HTR-8/SVneo (cell line): ENCODE measurements at places on chromosomes 1 and 21.

DNA sequence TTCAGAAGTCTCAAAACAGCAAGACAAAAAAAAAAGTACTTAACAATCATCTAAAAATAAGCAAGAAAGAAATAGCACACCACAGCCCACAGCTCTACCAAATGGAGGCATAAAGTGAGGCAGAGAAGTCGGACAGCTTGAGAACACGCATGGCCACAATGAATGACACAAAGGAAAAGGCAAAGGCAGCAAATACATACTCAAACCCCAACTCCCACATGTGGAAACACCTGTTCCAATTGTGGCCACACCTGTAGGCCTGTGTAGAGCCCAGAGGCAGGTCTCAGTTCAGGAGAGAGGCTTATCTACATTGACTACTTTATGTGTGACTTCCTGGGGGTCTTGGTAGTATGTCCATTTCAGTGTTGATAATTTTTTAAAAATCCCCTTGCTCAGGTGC lies 543.5 kb downstream of the LMO4 start:
- DNase-seq: no peak

- no peak for DNase-seq
These were observed 6.0 kb downstream of the STMN1 start for GRCh38 chr1:25900219-25900618.

- DNase-seq: no peak
These were observed 72.2 kb downstream of the PHTF1 start for GRCh38 chr1:113686891-113687618.

DNA sequence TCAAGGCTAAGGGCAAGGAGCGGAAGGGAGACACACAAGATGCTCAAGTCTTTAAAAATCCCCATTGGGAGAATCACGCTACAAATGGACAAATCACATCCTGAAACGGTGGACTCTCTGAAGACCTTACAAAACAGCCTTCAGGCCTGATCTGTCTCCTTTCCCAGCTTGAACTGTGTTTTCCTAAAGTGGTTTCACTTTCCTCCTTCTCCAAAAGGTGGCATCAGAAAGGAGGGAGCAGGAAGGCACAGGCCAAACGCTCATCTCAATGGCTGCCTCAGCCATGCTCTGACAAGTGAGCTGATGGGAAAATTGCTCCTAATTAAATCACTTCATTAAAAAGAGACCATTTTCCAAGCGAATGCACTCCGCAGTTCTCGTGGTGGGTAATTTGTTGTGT lies 47.7 kb downstream of the UTP25 start:
- peak; percentile 51 for DNase-seq

DNA sequence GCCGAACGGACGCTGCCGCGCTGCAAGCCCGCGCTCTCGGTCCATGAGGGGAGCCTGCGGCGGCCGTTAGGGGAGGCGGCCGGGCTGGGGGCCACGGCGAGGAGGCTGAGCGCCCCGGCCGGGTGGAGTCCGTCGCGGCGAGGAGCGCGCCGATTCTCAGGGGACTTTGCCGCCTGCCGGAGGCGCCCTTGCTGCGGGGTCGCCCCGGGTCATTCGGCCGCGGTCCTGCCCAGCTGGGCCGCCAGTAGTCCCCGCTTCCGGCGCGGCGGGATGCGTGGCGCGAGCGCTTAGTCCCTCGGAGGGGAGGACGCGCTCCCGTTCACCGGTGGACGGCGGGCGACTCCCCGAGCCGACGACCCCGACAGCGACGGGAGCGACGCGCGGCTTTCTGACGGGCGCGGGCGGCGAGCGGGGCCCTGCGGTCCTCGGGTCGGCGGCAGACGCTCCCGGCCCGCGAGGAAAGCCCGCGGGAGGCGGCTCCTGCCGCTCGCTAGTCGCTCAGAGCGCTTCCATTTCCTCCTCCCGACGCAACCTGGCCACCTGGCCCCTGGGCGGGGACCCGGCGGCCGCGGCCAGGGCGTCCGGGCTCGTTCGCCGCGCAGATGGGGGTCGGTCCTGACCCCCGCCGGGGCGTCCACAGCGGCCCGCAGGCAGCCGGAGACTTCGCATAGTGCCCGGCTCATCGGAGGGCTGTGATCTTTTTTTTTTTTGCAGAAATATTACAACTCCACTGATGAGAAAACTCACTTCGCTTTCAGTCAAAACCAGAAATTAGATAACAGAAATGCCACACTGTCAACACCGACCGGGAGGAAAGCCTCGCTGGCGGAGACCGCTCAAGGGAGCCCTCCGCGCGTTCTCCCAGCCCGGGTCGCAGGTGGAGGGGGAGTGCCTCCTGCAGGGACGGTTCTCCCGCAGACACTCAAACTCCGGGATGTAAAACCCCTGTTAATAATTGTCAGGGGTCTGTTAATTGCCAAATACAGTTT lies 641 bp upstream of the ZBTB21 start:
- DNase-seq: peak; percentile 21

- no peak for DNase-seq
These were observed 4.2 kb upstream of the PFKL start for GRCh38 chr21:44295646-44296045.

GRCh38 chr21:16752475-16752857 lies 760.4 kb upstream of the CXADR start:
- DNase-seq: no peak

DNA sequence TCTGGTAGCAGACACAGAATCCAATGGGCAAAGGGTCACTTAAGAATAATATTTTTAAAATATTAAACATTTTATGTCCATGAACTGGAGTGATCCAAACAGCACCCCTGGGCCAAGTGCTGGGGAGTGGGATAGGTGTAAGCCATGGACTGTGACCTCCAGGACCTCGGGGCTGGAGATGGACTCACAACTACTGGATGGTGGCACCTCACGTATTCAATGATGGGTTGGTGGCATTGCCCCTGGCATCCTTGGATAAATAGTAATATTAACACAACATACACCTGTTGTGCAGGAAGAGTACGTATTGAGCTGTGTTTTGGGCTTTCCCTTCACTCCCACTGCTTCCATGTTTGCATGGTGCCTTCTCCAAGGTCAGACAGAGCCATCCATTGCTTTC lies 39.3 kb upstream of the TENT5C start:
- no peak for DNase-seq

DNA sequence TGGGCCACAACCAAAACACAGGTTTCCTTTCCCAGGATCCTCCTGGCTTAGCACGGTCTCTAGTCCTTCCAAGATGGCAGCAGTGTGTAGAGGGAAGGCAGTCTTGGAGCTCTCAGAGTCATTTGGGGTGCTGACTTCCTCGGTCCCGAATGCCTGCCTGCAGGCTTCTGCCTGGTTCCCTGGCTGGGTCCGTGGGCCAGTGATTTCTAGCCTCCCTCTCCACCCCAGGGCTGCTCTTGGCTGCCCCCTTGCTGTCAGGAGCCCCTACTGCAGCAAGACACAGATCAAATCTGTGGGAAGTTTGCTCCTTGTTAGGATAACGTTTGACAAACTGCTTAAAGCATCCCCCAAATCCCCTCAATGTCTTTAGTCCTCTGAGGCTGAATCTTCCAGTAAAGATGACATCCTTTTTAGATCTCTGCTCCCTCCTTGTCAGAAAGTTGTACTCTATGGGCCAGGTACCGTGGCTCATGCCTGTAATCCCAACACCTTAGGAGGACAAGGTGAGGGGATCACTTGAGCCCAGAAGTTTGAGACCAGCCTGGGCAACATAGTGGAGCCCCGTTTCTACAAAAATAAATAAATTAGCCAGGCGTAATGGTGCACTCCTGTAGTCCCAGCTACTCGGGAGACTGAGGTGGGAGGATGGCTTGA lies 272.5 kb downstream of the RRAGC start:
- peak; percentile 40 for DNase-seq

DNA sequence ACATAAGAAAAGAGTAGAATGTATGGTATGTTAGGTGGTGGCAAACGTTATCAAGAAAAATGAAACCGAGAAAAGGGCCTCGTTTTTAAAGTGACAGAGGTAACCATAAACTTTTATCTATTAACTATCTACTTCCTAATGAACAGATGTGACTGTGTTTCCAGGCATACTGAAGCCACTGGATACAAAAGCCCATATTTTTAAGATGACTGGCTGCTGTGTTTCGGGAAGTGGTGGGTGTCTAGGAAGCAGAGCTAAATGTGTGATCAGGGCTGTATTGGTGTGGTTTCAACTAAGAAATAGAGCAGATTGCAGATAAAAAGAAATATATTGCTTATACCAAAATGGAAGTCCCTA lies 71.8 kb downstream of the CHRM3 start:
- no peak for DNase-seq

GRCh38 chr21:29654855-29655254 lies 284.9 kb downstream of the GRIK1 start:
- DNase-seq: no peak

GRCh38 chr1:214792527-214793186 lies 189.7 kb downstream of the CENPF start:
- DNase-seq: no peak

DNA sequence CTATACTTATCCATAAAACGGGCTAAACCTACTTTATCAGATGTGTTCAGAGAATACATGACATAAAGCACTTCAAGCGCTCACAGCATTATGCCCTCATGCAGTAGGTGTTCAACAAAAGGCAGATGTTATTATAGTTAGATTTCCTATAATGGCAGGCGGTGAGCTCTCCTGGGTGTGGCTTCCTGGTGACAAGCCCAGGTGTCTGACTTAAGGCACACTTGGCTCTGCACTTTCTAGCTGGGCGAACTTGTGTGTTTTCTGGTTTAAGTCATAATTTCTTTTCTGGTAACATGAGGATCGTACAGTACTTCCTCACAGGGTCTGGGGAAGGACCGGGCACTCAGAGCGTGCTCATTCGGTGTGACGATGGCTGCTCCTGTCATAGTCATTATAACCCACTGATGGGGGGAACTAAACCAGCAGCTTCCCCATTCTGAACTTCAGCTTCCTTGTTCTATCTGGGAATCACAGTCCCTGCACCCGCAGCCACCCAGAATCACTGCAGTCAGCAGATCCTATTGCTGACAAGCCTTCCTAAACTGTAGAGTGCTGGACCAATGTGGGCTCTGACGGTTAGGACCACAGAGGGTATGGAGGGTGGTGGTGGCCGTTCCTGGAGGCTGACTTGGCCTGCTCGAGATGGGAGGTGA lies 52.8 kb downstream of the IGSF21 start:
- DNase-seq: no peak

DNA sequence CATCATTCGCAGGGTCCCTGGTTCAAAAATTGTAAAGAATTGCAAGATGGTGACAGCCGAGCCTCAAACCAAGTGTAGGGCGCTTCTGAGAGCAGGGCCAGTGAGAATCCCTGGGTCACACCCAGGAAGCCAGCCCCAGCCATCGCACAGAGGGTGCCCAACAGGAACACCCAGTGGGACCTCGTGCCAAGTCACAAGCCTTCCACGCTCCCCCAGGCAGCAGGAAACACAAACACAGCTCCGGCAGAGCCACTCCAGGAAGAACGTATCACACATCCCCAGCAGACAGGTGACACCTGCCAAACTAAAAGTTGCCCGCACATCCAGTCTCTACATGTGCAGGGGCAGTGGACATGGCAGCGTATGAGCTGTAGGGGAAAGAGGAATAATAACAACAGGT lies 20.2 kb downstream of the DHRS3 start:
- no peak for DNase-seq

DNA sequence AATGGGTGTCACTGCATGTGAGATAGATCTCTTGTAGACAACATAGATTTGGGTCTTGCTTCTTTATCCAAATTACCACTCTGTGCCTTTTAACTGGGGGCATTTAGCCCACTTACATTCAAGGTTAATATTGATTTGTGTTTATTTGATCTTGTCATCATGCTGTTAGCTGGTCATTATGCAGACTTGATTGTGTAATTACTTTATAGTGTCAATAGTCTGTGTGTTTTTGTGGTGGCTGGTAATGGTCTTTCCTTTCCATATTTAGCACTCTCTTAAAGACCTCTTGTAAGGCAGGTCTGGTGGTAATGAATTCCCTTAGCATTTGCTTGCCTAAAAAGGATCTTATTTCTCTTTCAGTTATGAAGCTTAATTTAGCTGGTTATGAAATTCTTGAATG lies 29.6 kb downstream of the ZNF691 start:
- DNase-seq: no peak

DNA sequence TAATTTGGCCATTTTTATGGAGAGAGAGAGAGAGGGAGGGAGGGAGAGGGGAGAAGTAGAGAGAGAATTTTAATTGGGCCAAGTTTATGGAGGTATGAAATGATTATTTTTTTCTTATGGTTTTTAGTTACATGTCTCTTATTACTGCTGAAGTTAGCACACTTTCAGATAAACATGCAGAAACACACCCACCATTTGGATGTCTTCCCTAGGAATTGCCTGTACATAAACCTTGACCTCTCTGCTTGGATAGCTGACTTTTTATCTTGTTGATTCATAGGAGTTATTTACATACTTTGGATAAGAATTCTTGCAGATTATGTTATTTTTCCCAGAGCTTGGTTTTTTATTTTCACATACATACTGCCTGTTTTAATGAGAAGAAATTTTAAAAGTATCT lies 310.2 kb upstream of the ADAMTS5 start:
- no peak for DNase-seq

DNA sequence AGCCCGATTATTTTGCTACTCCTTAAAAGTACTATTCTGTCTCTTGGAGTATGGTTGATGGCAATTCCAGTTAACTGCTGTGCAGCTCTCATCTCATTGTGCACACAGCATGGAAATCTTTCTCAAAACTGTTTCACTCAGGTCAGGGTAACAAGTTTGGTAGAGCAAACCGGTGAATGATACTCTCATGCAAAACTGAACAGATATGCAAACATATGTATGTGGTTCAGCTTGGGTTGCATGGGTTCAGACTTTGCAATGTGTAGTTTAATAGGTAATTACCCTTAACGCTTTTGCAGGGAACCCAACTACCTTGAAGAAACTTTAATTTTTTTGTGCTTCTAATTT lies 2.2 kb downstream of the GADD45A start:
- no peak for DNase-seq

DNA sequence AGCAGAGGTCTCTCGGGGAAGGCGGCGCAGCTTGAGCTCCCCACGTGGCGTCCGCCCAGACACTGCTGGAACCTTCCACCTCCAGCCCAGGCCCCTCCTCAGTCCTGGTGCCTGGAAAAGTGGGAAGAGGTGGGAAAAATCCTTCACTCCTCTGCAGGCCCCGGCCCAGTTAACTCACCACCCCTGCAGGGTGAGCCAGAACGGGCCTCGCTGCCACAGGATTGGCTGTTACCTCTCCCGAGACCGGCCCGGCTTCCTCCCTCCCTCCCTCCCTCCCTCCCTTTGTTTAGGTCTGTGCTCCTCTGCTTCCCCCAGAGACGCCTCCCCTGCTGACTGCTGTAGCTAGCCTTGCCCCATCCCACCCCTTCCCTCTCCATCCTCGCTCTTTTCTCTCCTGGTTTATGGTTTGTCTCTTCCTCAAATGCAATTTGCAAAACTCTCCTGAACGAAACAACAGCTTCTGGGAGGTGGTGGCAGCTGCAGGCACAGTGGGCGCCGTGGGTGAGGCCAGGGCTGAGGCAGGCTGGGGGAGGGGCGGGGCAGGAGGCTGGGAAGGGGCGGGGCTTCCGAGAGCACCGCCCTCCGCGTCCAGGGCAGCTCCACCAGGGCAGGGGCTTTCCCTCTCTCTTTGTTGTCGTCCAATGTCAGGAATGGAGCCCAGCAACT lies 6.5 kb downstream of the CAPN9 start:
- DNase-seq: no peak

- DNase-seq: no peak
These were observed 15.6 kb downstream of the NIBAN1 start for GRCh38 chr1:184958554-184959353.

- DNase-seq: no peak
These were observed 63.6 kb downstream of the IRF2BP2 start for GRCh38 chr1:234546387-234546704.
